ENCODE measurements at places on chromosomes 5 and 9.
A peak's percentile ranks its signal among the peaks of the same experiment; 100 is the strongest.

- no peak for DNase-seq
Measured at GRCh38 chr9:135345775-135346433, 133.7 kb upstream of the PPP1R26 start.

GRCh38 chr5:109411627-109412026 is 1.9 kb upstream of the PJA2 start:
- DNase-seq = no peak

GRCh38 chr5:179612577-179613459 is 10.7 kb downstream of the HNRNPH1 start:
- no peak for DNase-seq

DNA sequence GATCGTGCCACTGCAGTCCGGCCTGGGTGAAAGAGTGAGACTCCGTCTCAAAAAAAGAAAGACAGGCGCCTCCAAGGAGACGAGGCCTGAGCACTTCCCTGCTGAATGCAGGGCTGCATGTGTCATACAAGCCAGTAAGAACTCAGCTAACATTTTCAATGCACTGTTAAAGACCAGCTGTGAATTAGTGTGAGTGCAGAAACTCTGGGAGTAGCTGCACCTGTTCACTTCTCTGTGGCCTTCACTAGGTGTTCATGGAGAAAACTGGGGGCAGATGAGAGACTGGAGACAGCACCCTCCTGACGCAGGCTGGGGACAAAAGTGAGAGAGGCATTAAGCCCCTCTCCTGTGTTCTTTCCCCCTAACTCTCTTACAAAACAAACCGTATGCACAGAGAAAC is 41.8 kb downstream of the FBXO10 start:
- no peak for DNase-seq

DNA sequence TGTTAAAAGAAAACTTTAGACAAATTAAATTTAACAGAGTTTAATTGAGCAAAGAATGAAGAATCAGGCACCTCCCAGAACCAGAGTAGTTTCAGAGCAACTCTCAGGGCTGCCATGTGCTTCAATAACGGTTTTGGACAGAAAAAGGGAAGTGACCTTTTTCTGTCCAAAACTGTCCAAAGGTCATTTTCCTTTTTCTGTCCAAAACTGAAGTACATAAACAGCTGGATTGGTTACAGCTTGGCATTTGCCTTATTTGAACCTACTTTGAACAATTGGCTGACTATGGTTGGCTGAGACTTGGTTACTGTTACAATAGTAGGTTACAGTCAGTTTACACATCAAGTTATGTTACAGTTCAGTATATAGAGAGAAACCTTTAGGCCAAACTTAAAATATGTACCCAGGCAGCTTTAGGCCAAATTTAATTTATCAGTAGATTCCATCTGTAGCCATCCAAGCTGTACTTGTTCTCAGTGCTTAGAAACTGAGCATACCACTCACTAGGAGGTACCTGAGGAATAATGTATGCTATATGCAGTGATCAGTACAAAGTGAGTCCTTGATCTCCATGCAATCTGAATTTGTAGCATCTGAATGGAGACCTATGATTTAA is 44.0 kb downstream of the C9orf85 start:
- no peak for DNase-seq

DNA sequence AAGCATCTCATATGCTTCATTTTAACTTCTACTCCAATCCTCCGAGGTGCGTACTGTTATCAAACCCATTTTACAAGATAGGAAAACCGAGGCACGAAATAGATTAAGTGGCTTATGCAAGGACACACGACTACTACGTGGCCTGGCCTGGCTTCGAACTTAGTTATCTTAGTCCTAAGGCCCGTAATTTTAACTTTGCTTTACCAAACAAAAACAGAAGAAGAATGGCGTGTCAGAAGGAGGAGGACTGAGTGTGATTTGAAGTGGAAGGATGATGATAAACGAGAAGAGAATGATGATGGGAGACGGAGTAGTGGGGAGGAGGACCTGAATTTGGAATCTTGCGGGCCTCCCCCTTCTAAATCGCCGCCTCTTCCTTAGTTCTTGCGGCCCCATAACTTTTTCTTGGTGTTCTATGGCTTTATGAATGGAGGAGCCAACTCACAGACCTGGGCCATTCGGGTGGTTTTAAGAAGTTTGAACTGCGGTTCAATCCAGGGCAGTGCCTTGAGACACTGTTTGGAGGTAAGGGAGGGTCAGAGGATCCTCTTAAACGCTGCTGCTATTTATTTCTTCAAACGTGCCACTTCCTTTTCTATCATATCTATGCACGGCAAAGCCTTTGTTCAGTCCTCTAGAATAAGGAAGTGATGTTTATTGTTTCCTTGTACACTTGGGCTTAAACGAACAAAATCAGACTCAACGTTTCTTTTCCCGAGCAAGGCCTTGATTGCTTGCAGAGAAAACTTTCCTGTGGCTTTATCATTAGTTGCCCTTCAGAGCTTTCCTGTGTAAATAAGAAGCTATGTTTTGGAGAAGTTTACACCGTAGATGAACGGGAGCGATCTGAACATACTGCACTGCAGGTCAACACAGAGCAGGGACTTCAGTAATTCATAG is 795 bp downstream of the CNOT8 start:
- DNase-seq = no peak

- DNase-seq = peak; percentile 48
Measured at GRCh38 chr5:155728857-155729683, 597.9 kb upstream of the SGCD start.

- DNase-seq = no peak
Measured at GRCh38 chr5:59387127-59387526, 506.4 kb downstream of the PDE4D start.

GRCh38 chr9:135139366-135139959 is 52.0 kb downstream of the OLFM1 start:
- DNase-seq = no peak

DNA sequence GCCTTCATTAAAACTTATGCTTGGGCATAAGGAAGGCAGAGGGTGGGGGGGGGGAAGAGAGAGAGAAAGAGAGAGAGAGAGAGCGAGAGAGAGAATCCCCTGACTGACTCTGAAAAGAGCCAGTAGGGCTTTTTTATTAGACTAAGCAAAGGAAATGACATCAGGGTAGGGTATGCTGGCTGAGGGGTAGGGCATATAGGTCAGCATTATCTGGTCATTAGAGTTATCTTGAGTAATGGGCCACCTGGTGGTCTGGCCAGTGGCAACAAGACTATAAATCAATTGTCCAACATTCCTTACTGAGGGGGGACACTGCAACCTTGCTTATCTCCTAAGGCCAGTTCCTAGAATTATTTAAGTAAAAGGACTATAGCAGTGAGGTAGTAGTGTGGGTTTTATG is 67.2 kb downstream of the TSSK1B start:
- no peak for DNase-seq

DNA sequence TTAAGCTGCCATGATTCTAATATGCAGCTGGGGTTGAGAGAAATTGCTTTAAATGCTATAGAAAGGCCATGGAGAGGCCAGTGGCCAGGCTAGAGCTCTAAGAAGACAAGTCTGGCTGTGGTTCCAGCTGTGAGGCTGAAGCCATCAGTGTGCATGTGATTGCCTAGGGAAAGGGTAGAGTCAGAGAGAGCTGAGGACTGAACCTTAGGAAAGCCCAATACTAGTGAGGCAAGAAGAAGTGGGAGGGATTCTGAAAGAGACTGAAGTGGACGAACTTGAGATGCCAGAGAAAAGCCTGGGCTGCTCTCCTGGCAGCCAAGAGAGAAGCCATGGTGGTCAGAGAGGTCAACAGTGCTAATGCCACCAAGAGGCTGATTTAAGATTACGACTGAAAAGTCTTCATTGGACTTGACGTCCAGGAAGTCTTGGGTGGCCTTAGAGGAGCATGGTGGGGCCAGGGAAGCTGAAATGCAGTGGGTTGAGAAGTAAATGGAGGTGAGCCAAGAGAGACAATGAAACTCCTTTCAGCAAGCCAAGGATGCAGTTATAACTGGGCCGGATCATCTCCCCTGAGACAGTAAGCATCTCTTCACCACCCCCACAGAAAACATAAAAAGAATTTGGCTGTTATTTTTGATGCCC is 133.2 kb downstream of the TMEM174 start:
- DNase-seq = no peak

DNA sequence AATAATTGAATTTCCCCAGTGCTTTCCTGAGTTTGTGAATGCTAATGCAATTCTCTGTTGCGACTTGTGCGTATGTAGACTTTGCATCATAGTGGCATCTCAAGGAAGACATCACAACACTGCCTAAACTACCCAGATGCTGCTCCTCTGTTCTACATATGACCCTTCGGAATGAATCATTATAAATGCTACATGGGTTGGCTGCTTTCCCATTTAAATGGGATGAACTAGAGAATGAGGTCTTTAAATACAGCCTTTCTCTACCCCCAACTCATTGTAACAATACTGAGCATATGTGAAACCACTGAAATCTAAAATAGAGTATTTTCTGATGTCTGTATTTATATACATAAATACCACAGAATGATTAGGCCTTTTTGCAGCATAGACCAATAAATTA is 136.6 kb upstream of the ICE1 start:
- DNase-seq = no peak

DNA sequence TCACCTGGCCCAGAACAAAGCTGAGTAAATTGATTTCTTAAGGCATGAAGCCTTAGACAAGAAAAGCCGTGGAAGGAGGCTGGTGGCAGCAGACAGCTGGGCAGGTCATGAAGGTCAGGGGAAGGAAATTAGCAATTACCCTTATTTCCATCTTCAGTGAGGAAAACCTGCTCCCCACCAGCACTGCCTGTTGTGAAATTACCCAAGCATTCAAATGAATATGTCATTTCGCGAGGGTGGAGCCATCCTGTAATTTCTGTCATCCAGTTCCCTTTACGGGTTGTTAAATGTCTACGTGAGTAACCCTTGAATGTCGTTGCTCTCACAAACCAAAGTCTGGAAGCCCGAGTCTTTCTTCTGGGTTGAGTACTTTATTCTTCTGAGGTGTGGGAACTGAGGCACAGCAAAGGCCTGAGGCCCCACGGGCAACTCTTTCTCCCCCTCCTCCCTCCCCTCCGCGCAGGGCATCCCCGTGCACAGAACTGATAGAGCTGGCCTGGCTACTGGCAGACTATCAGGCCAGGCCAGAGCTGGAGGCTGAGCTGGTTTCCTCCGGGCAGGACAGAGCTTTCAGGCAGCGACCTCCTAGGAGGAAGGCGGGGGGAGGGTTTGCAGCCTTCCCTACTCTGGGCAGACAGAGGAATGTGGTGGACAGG is 22.0 kb upstream of the AK3 start:
- no peak for DNase-seq

GRCh38 chr5:78545406-78545805 is 103.2 kb downstream of the LHFPL2 start:
- DNase-seq = no peak

- no peak for DNase-seq
Measured at GRCh38 chr9:107927276-107927675, 437.7 kb upstream of the KLF4 start.

DNA sequence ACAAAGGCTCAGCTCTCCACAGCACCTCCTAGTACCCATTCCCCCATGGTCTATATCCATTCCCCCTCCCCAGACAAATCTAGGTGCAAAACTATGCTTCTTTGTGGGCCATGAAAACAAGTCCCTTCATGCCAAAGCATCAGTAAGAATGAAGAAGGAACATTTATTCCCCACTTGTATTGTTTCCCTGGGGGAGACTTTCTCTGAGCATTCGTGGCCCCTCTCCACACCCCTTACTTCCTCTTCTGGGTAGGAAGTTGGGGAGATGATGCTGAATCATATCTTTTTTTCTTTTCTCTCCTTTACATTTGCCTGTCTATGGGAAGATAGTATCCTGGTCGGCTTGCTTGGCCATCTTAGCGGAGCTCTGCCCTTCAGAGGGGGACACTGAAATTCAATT is 246.8 kb downstream of the NSG2 start:
- no peak for DNase-seq

DNA sequence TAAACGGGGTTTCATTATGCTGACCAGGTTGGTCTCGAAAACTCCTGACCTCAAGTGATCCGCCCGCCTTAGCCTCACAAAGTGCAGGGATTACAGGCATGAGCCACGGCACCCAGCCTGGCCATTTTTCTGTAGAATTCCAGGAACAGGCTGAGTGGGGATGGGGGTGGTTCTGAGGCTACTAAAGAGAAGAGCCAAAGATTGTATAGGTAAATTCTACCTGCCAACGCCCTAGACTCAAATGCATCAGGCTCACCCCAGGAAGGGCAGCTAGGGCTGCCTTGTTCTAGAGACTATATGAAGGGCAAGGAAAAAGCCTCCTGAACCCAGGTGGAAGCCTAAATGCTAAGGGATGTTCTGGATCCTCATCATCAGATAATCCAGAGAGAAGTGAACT is 1.6 kb upstream of the C5orf52 start:
- DNase-seq = no peak

- DNase-seq = no peak
Measured at GRCh38 chr5:57348376-57349140, 134.1 kb downstream of the ACTBL2 start.

GRCh38 chr5:173794901-173795416 is 93.2 kb upstream of the CPEB4 start:
- DNase-seq = no peak

GRCh38 chr5:74945561-74946165 is 79.5 kb upstream of the FAM169A start:
- no peak for DNase-seq

- DNase-seq = no peak
Measured at GRCh38 chr5:150562832-150563231, 54.9 kb downstream of the NDST1 start.

DNA sequence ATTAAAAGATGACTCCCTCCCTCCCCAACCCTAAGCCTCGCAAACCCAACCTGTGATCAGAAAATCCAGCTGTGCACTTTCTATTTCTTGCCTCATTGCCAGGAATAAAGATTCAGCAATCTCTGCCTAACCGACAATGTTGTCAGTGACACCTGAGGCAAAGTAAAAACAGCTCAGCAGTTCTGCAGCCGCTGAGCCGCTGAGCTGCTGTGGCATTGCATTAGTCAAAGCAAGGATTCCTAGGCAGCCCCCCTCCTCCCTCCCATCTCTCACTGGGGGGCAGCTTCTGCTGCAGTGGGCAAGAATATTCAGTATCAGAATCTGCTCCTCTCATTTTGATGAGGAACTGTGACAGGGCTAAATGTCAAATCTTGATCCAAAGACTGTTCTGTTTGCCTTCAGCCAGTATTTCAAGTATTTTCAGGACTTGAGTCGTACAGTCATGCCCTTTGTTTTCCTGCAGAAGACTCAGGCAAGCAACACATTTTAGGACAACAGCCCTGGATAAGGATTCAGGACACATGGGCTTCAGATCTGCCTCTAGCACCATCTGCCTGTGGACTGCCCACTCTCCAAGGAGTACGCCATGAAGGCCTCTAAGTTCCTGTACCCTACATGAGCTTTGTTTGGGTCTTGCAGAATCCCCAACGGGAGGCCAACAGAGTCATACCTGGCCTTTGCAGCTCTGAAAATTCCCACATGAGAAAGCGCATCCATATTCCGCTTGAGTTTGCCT is 41.1 kb upstream of the DAP start:
- no peak for DNase-seq

GRCh38 chr5:59327191-59327980 is 566.1 kb downstream of the PDE4D start:
- no peak for DNase-seq

All from heart right ventricle (tissue), 16 donors.